Caudate nucleus (tissue), 63 donors: ENCODE measurements at places on chromosomes 12 and 14.

GRCh38 chr12:72605975-72606374 lies 333.8 kb downstream of the TRHDE start:
- DNase-seq: no peak

DNA sequence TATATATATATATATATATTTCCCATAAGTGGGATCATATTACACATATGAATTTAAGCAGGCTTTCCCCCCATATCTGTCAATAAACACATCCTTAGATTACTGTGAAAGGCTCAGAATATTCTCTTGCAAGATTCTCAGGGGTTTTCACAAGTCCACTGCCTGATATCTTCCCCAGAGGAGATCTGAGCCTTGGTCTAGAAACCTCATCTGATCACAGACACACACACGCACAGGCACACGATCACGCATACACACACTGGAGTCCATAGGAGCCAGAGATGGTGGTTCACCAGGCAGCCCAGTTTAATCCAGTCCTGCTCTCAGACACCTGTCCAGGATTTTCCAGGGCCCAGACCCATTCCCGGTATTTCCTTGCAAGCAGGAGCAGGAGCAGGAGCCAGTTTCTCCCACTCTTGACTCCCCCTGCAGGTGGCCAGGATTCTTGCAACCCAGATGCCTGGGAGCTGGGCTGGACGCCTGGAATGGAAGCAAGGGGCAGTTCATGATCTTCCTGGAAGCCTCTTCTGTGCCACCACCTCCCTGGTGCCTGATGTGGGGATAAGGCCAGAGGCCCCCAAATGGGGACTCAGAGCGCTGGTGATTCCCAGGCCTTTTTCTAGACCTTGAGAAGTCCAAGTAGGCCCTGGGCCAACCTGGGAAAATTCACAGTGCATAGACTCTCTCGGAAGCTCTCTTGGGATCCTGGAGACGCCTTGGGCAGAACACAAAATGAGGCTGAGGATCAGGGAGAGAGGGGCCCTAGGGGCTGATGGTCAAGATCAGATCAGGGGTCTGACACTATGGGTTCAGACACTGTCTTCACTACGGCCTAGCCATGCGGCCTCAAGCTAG lies 16.5 kb upstream of the KRT78 start:
- DNase-seq: no peak

DNA sequence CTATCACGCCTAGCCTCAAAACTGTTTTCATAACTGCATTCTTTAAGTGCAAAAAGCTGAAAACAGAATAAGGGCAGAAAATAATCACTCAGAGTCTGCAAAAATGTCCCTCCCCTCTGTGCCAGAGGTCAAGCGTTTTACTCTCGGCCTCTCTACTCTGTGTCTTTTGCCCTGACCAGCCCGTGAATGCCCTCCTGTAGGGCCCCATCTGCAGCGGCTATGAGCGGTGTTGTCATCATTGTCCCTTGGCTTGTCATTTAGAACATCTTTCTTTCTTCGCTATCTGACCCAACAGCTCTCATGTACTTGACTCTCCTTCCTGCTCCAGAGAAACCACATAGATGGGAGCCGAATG lies 21.7 kb downstream of the ELK3 start:
- no peak for DNase-seq

DNA sequence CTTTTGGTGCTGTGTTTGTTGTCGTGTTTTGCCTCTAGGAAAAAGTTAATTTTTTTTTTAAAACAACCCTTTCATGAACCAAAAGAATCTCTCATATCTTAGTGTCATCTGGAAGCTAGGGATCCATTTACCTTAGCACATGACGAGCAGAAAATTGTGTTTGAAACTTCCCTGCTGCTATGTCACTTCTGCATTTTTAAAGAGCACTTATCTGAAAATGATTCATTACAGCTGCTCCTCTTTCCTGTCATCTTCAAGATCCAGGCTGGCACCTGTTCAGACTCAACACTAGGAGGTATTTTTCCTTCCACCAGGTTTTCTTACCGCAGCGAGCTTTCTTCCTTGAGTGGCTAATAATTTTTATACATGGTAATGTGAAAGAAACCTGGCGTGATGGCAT lies 67.0 kb downstream of the EML1 start:
- no peak for DNase-seq

GRCh38 chr12:107597695-107598410 lies 87.7 kb upstream of the PWP1 start:
- DNase-seq: no peak

DNA sequence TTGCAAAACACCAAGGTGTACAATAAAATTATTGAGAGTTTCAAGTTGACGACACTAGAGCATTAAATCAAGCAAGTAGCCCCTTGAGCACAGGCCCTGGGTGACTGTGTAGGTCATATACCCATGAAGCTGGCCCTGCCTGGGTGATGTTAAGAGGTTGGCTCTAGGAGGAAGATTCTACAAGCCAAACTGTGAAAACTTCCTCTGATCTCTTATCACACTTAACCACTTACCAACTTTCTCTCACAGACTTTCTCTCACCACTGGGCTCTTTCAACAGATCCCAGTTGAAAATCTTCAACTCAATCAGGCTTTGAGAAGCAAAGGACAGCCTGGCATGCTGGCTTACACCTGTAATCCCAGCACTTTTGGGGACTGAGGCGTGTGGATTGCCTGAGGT lies 186.9 kb upstream of the BTG1 start:
- DNase-seq: no peak

- DNase-seq: no peak
These were observed 8.2 kb downstream of the ALDH1L2 start for GRCh38 chr12:105076098-105076497.

- DNase-seq: no peak
These were observed 51.9 kb downstream of the TESPA1 start for GRCh38 chr12:54932691-54933090.

DNA sequence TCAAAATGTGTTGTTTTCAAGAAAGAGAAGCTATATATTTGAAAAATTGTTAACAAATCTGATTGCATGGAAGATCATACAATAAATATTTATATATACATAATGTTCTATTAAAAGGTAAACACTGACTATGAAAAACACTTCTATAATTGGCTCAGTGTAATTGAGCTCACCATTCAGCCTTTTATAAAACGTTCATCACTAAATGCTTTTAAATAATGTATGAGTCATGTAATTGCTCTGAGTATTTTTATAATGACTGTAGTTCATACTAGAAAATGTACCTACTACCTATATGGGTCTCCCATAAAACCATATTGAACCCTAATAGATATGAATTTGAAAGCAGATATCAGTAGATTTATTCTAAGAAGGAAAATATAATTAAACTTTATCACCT lies 240.4 kb upstream of the MGAT4C start:
- no peak for DNase-seq

GRCh38 chr12:3490895-3491144 lies 183 bp upstream of the PRMT8 start:
- DNase-seq: no peak

GRCh38 chr12:74619884-74620283 lies 82.2 kb downstream of the ATXN7L3B start:
- no peak for DNase-seq

- DNase-seq: no peak
These were observed 878 bp upstream of the R3HDM2 start for GRCh38 chr12:57431654-57432188.

GRCh38 chr14:104541905-104542465 lies 37.6 kb upstream of the C14orf180 start:
- DNase-seq: no peak

GRCh38 chr12:89544681-89545184 lies 18.9 kb upstream of the POC1B start:
- no peak for DNase-seq

GRCh38 chr14:54928216-54928615 lies 25.6 kb upstream of the GCH1 start:
- no peak for DNase-seq

- no peak for DNase-seq
These were observed 11.0 kb upstream of the PPP4R3A start for GRCh38 chr14:91521061-91521640.

DNA sequence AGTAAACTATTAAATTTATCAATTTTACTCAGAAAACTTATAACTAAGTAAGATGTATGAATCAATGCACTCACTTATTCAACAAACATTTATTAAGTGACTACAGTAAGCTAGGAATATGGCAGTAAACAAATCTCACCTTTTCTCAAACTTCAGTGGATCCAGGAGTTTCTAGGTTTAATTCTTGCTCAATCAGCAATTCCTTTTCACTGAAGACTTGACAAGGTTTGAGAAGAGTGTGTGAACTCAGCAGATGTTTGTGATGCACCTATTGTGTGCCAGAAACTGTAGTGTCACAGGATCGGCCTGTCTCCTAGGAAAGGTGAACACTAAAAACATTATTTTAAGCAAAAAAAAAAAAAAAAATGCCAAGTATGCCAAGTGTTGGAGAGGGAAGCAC lies 167.8 kb downstream of the ALG10 start:
- no peak for DNase-seq

GRCh38 chr14:23128969-23129758 lies 10.1 kb upstream of the CEBPE start:
- no peak for DNase-seq

- no peak for DNase-seq
These were observed 364.1 kb downstream of the EGLN3 start for GRCh38 chr14:33586806-33587205.

DNA sequence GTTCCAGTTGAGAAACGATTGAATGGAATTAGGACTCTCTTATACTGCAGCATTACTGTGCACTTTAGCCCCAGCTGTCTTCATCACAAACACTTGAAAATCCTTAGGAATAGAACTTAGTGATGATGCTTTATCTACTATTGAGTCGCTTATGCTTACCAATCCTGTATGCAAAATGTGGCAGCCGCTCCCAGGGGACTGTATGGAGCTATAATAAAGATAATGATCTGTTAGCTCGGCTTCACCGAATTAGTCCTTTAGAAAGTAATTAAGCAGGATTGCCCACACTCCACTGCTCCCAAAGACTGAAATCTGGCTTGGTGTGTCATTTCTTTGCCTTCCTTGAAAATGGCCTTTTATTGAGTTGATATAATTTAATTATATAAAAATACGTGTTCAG lies 10.6 kb downstream of the EML1 start:
- no peak for DNase-seq

- DNase-seq: peak; percentile 67
These were observed 9.9 kb downstream of the GPRC5A start for GRCh38 chr12:12901158-12901791.

- no peak for DNase-seq
These were observed 92.9 kb downstream of the SPTSSA start for GRCh38 chr14:34368971-34369647.

DNA sequence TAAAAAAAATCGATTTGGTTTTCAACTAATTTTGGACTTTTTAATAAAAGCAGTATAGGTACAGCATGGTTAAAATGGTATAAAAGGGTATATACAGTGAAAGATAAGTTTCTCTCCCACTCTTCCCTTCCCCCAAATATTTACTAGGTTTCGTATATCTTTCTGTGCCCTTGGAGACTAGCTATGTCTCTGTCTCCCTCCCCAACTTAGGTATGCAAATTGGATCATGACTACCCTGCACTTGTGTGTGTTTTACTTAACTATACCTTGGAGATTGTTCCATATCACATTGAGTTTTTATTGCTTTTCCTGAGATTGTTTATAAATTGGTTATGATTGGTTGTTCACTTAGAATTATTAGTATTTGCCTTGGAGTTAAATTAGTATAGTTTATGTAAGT lies 19.4 kb downstream of the AEBP2 start:
- DNase-seq: no peak

- DNase-seq: no peak
These were observed 79.2 kb downstream of the DAD1 start for GRCh38 chr14:22509751-22510300.

GRCh38 chr12:132491761-132492378 lies 1.9 kb downstream of the FBRSL1 start:
- DNase-seq: no peak

DNA sequence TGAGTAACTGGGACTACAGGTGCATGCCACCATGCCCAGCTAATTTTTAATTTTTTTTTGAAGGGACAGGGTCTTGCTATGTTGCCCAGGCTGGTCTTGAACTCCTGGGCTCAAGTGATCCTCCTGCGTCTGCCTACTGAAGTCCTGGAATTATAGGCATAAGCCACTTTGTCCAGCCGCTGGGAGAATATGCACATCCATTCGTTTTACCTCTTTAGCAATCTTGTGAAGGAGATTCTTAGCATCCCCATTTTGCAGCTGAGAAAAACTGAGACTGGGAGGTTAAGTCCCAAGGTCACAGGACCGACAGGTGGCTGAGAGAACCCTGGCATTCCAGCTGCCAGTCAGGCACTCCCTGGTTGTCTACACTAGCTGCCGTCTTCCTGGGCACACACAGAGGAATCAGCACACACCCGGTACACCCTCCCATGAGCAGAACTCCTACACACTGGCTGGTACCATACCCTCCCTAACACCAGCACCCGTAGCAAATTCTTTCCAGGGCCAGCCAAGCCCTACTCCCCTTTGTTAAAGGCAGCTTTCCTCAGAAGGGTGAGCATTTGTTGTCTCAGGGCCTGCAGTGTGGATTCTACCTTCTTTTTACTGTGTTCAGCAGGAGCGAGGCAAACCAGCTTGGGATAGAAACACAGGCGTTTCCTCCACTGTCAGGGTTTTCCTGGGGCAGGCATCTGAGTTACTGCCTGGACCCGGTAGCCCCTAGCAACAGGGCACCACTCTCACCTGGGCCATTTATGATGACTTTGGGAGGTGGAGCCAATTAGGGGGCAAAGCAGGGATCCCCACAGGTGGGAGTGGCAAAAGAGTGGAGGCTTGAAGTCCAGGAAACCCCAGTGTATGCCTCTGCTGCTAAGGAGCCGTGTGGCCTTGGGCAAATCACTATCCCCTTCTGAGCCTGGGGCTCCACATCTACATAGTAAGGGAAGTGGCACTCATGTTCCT lies 70.2 kb downstream of the IRF2BPL start:
- no peak for DNase-seq

- no peak for DNase-seq
These were observed 303.7 kb upstream of the SEL1L start for GRCh38 chr14:81837304-81837703.

DNA sequence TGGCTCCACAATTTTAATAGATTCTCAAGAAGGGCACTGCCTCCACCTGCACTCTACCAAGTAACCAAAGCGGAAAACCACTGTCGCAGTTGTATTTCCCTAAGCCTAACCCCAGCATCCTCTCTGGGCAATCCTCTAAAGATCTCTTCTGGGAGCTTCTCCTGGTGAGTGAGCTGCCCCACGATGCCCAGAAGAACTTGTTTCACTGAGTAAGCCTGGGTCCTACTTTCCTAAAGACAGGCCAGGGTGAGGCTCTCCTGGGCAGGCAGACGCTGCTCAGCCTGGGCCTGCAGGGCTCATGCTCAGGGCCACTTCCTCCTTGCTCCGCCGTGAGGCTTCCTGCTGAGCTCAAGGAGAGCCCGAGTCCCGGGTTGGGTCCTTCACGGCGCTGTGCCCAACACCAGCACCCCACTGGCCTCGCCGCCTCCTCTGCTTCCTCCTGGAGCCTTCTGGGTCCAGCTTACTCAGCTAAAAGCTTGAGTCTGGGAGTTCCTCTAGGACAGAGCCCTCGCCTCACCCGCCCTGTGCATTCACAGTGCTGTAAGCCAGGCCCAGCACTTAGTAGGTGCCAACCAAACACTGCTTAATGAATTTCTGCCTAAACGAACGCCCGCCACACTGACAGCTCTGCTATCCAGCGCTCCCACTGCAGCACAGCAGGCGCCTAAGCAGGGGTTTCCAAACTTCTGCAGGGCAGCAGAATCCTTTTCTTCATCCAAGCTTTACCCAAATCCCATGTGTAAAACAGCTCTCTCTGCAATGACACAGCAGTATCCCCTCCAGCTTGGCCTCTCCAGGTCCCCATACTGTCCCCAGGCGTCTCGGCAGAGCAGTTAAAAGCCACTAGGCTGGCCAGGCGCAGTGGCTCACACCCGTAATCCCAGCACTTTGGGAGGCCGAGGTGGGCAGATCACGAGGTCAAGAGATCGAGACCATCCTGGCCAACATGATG lies 5.7 kb downstream of the RAB35 start:
- no peak for DNase-seq
